NCI-H146 (cell line): ENCODE measurements at places on chromosomes 11 and 22.
A peak's percentile ranks its signal among the peaks of the same experiment; 100 is the strongest.

DNA sequence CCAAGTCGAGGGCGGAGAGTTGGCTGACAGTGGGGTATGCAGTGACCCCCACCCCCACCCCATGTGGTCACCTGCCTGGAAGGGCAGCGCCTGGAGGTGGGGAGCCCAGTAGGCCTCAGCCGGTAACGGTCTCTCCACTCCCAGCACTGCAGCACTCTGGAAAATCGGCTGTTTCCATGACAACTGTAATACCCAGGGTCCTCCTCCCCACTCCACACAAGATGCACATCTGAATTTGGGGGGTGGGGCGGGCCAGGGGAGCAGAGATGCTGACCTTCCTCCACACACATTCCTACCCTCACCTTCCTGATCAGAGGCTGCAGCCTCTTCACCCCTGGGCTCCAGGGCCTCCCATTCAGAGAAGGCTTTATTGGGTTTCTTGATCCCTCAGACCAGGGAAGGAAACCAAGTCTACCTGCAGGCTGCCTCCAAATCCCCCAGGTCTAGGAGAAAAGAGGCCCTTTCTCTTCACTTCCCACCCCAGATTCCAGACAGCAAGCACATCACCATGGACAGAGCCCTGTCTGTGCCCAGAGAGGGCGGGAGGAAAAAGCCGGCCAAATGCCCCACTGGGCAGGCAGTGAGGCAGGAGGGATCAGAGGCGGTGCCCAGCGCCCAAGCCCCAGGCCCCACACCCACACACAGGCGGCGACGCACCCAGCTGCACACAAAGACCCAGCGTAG, 46.5 kb downstream of the SLC22A12 start:
- no peak for DNase-seq

- DNase-seq = no peak
Observed at GRCh38 chr11:19578871-19579270, 133.8 kb upstream of the NAV2 start.

GRCh38 chr22:36365020-36365411, 22.8 kb downstream of the MYH9 start:
- DNase-seq = no peak

- no peak for DNase-seq
Observed at GRCh38 chr11:14181121-14181520, 177.9 kb downstream of the RRAS2 start.

- DNase-seq = no peak
Observed at GRCh38 chr11:65152122-65152521, 17.8 kb upstream of the SYVN1 start.

DNA sequence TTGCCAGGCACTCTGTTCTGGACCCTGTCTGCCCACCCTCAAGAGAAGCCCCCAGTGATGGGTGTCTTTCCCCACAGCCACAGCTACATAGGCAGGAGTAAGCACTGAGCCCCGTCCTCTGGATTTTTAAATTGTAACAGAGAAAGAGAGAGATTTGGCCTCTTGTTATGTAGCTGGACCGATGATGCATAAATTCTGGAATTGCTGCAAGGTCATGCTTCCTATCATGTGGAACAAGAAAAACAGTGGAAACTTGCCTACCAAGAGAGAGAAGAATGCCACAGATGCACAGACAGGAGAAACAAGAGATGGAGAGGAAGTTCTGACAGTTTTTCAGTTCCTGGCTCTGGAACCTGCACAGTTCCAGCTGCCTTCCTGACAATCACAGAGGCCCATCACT, 150.2 kb downstream of the ETS1 start:
- DNase-seq = no peak

GRCh38 chr22:46588279-46589140, 31.7 kb upstream of the GRAMD4 start:
- no peak for DNase-seq

DNA sequence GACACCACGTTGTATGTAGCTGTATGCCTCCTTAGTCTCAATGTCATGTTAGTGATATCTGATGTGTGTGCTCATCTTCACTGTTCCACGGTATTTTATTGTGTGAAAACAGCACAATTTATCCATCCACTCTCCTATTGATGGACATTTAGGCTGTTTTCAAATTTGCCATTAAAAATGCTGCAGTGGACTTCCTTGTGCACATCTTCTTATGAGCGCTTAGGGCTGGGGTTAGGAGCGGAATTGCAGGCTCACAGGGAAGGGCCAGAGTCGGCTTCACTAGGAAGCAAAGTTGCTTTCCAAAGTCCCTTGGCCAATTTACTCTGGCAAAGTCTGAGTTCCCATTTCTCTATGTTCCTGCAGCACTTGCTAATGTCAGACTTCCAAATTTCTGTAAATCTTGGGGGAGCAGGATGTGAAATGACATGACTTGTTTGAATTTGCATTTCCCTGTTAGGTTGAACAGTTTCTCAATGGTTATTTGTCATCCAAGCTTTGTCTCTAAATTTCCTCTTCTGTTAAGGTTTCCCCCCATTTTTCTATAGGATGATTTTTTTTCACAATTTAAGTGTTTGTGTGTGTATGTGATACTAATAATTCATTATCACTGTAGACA, 75.4 kb downstream of the MYEOV start:
- no peak for DNase-seq

DNA sequence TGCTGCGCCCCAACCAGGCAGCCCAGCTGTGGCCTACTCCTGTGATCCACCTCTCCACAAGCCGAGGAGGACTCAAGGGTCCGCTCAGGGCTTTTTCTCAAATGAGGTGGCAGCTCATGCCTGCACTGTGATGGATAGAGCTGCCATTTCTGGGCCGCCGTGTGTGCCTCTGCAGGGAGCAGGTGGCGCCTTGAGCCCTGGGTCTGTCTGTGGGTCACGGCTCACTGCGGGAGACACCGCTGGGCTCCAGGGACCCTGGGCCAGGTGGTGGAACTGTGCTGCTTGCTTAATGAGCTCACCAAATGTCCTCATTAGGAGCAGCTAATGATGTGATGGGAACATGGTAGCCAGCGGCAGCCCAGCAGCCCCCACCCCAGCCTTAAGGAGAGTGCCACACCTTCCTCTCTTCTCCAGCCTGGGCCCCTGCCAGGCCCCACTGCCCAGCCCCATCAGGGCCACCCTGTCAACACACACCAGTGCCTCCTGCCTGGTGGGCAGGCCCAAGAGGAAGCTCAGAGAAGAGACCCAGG, 50.8 kb downstream of the DHCR7 start:
- DNase-seq = peak; percentile 95

- DNase-seq = no peak
Observed at GRCh38 chr22:19775496-19776325, 15.1 kb downstream of the TBX1 start.

DNA sequence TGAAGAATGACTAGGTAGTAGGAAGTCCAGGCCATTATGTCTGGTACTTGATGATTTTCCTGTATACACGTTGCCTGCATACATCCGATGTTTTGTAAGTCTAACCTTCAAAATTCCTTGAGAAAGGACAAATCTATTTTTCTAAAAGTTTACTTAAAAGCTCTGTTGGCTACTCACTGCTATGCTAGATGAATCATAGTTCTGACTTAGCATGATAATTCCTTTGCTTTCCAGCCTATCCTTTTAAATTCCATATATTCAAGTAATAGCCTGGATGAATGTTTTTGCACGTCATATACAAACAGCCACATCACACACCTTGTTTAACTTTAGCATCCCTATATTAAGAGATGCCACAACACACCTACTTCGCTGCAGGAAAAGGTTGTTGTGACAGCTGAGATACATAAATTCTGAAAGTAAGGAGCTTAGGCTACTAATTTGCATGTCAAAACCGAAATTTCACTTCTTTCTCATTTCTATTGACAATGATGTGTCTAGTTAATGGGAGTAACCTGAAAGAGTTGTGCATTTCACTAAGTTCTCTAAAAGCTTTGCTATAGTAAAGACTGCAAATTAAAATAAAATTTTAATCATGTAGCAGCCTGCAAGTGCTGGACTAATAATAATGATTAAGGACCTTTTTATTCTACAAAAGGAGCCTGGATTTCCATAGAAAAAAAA, 1116.4 kb downstream of the JRKL start:
- no peak for DNase-seq

GRCh38 chr11:31620434-31620833, 110.9 kb downstream of the ELP4 start:
- DNase-seq = peak; percentile 21

DNA sequence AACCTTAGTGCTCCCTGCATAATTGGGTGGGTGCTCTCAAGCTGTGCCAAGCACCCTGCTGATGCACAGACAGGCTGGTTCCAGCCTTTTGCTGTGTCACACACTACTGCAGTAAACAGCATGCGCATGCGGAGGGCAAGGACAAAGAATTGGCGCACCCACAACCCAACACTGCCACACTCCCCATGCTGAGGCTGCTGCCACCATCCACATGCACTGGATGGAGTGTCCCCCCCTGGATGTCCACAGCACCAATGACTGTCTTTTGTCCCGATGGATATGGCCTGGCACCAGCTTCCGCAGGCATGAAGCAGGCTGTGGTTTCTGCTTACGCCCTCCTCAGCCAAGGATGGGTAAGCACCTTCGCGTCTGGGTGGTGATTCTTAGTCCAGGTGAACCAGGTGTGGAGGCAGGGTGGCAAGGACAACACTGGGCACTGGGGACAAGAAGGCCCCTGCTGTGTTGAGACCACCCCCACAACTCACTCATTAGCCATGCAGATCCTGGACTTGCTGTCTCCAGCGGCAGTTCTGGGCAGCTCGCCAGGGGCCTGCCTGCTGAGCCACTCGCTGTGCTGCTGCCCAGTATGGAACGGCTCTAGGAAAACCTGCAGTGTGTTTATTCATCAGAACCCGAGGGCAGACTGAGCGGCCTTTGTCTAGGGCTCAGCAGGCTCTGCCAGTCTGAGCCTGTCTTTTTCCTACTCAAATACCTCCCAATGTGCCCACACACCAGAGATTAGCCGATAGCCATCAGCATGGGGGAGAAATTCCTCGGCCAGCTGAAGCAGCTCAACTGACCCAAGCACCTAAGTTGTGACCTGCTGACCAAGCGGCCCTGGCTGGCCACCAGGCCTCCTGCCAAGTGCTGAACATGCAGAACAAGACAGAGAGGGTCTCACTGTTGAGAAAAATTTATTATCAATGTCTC, 8.2 kb upstream of the NAP1L4 start:
- DNase-seq = peak; percentile 97

DNA sequence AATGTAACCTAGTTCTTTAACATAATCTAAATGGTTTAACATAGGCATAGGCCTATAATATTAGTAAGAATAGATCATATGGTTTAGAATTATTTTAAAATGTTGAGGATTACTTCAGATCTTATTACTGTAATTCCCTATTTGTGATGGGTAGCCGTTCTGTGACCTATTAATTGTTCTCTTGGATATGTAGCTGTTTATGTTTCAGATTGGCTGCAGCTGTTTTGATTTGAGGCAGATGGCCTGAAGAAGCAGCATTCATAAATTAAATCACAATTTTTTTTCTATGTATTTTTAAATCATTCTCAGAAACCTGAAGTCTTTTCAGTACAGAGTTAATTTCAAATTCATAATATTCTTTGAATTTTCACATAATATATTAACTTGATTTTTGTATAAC, 104.5 kb downstream of the PDE3B start:
- no peak for DNase-seq

- DNase-seq = no peak
Observed at GRCh38 chr22:49291781-49292180, 535.9 kb downstream of the BRD1 start.

DNA sequence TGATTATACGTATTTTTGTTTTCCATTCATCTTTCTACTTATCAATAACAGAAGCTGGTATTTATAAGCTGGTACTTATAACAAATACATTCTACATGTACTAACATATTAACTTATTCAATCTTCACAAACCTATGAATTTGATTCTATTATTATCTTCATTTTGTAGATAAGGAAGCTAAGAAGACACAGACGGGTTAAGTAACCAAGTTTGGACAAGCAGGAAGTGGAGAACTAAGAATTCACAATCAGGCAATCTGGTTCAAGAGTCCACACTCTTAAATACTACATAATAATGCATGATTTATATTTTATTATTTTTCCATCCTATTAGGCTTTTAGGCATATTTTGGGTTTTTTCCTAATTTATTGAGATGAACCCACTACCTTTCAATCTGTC, 25.0 kb downstream of the FCHSD2 start:
- no peak for DNase-seq

- no peak for DNase-seq
Observed at GRCh38 chr11:47646019-47646418, 3.7 kb upstream of the MTCH2 start.

- DNase-seq = no peak
Observed at GRCh38 chr11:79422866-79423265, 18.0 kb downstream of the TENM4 start.

DNA sequence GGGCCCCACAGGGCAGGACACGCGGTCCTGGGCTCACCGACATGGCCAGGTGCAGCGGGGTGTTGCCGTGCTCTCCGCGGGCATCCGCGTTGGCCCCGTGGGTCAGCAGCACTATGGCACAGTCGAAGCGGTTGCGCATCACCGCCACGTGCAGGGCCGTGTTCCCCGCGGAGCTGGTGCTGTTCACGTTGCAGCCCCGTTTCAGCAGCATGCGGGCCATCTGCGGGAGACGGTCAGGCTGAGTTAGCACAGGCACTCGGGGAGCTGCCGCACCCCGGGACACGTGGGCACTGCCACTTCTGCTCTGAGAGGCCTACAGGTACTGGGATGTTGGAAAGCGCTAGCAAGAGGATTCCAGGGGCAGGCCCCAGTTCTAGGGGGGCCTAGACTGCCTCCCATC, 22.3 kb upstream of the BAIAP2L2 start:
- no peak for DNase-seq

- DNase-seq = no peak
Observed at GRCh38 chr11:10091314-10092045, 202.5 kb downstream of the SBF2 start.

- DNase-seq = no peak
Observed at GRCh38 chr11:46658259-46658658, 40.9 kb downstream of the ATG13 start.

DNA sequence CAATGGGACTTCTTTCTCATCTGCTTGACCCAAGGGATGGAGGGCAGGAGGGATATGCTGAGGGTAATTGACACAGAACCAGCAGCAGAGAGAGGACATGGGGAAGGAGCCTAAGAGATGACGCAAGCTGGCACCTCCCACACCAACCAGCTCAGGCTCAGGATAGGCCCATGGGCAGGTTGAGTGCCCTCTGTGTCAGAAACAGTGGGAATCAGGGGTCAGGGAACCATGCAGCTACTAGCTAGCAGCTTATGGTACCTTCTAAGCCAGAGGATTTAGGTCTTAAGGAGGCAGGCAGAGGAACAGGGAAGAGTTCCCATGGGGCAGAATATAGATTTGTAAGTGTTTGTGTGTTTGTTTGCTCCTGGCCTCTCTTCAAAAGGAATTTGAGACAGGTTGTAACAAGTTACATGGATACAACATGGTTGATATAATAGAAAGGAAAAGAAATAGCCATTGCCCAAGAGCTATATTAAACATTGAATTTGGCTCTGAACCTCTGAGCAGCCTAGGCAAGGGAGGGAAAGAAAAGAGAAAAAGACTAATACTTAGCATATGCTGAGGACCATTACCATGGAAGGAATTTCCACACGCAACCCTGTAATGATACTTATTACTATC, 39.9 kb upstream of the NAV2 start:
- DNase-seq = no peak

- DNase-seq = no peak
Observed at GRCh38 chr11:34519595-34520235, 6.1 kb upstream of the ELF5 start.

- peak; percentile 61 for DNase-seq
Observed at GRCh38 chr11:11848891-11849746, 7.3 kb downstream of the USP47 start.
